ENCODE measurements at places on chromosomes 13 and 19. TPM values are rescaled to one million over a fixed set of nuclear protein-coding genes. Genes with fewer than 3 reads are reported as not detected.

- H3K27ac ChIP-seq: peak overlapping the region; percentile 69
- H3K4me1 ChIP-seq: peaks cover 50% of the 10 kb centered on the region
- no peaks in the 10 kb centered on the region for H3K36me3 ChIP-seq
- no peak for DNase-seq
- H3K27me3 ChIP-seq: no peaks in the 10 kb centered on the region
- H3K4me3 ChIP-seq: no peak overlapping the region
Measured at GRCh38 chr13:43315522-43315921, 292.1 kb downstream of the DNAJC15 start.

- no peaks in the 10 kb centered on the region for H3K36me3 ChIP-seq
- no peaks in the 10 kb centered on the region for H3K27me3 ChIP-seq
- H3K4me1 ChIP-seq: no peaks in the 10 kb centered on the region
- peak overlapping the region; percentile 76 for H3K4me3 ChIP-seq
Measured at GRCh38 chr19:2475018-2475701, 767 bp upstream of the GADD45B start.

DNA sequence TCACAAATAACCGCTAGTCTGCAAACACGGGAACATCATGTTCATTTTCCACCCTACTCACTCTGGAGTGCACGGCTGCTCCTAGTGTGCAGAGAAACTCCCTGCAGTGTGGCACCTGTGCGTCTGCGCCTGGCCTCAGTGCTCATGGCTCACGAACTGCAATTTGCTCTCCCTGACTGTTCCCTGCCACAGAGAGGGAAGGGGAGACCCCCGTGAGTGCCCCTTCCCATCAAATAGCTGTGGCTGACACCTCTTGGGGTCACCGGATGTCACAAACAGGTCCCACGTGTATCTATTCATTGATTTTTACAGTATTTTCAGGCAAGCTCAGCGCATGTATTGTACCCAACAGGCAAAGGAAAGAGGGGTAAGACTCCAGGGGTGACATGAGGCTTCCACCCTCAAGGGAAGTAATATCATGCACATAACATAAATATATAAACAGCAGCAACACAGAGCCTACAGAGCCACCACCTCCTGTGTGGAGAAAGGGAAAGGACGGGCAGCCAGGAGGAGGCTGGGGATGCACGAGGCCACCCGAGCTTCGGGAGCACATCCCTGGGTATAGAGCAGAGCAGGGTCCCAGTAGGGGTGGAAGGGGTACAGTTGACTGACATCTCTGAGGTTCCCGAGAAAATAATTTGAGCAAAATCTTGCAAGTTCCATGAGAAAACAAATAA lies 140.3 kb upstream of the SOX1 start:
- H3K36me3 ChIP-seq: no peaks in the 10 kb centered on the region
- H3K4me3 ChIP-seq: no peak overlapping the region
- DNase-seq: no peak

DNA sequence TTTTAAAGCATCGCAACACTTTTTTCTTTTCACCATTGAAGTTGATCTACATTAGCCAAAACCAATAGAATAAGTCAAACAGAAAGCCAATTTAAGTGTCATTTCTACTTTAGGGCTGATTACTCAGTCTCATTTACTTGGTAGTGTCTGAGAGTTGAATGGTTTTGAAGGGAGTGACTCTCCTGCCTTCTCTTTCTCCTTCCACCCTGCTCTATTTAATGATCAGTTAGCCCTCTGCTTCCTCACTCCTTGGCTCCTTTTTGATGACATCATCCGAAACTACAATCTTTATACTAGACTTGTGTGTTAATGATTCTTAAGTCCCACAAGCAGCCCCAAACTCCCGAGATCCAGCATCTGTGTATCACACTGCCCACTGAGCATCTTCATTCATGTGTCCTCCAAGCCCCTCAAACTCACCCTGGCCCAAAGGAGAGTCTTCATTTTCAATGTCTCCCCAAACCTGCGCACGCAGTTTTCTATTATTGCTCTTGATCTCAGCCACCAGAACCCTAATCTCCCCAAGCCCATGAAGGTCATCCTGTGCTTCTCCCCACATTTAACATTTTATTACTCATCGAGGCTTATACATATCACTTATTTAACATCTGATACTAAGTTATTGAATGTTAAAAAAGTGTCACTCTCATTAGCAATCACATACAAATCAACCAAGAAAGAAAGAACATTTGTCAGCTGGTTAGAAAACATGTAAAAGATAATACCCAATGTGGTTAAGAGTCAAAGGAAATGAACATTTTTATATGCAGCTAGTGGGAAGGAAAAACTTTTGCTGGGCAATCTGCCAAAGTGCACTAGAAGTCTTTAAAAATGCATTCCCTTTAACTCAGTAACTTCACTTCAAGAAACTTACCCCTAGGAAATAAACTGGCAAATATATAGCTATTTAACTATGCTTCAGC lies 32.2 kb upstream of the ARGLU1 start:
- no peak overlapping the region for H3K4me3 ChIP-seq
- H3K4me1 ChIP-seq: peaks cover 13% of the 10 kb centered on the region
- H3K36me3 ChIP-seq: no peaks in the 10 kb centered on the region
- H3K27ac ChIP-seq: no peak overlapping the region
- no peaks in the 10 kb centered on the region for H3K27me3 ChIP-seq

DNA sequence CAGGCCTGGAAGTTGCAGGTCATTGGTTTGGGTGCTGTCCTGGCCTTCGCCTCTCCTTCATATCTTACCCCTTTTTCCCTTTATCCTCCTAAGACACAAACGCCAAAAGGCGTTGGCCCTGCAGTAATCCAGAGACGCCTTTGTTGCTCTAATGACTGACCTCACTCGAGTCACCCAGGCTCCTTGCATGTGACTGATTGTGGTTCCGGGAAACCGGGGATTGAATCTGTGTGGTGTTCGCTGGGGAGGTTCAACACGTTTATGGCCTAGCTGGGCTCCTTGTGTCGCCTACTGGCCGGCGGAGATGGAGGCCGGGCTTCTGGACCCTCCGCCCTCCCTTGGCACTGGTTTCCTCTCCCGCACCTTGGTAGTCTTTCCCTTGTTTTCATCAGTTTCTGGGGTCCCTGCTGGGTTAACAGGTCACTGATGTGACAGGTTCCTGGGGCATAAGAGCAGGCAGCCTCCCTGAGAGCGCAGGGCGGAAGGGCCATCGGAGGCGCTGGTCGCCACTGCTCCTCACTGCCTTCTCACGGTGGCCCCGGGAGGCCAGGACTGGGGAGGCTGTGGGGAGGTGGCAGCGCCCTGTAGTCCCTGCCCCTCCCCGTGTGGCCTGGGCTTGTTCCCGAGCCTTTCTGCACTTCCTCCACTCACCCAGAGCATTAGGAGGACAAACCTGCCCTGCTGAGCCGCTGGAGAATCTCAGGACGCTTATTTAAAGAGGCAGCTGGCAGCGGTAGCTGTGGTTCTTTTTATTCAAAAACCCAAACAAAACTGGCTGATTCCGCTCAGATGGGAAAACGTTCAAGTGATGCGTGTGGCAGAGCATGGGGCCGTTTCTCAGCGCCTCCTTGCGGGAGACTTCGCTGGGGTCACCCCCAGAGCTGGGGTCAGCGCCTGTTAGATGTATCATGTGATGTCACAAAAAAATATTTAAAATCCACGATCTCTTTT lies 18.1 kb upstream of the NDUFS7 start:
- H3K36me3 ChIP-seq: peaks cover 51% of the 10 kb centered on the region
- no peak overlapping the region for H3K27ac ChIP-seq
- no peak for DNase-seq
- no peaks in the 10 kb centered on the region for H3K27me3 ChIP-seq
- H3K4me1 ChIP-seq: peaks cover 9% of the 10 kb centered on the region
- no peak overlapping the region for H3K4me3 ChIP-seq

Gene ACP5
- 2.4 TPM for total RNA-seq

Gene SERPINE3
- total RNA-seq: not detected

Gene PAN3
- 28.7 TPM for total RNA-seq
